Lower leg skin (tissue), 4 donors: ENCODE measurements at places on chromosomes 11 and 22. TPM values are rescaled to one million over a fixed set of nuclear protein-coding genes. Genes with fewer than 3 reads are reported as not detected.

INS gene
- total RNA-seq = not detected

DNA sequence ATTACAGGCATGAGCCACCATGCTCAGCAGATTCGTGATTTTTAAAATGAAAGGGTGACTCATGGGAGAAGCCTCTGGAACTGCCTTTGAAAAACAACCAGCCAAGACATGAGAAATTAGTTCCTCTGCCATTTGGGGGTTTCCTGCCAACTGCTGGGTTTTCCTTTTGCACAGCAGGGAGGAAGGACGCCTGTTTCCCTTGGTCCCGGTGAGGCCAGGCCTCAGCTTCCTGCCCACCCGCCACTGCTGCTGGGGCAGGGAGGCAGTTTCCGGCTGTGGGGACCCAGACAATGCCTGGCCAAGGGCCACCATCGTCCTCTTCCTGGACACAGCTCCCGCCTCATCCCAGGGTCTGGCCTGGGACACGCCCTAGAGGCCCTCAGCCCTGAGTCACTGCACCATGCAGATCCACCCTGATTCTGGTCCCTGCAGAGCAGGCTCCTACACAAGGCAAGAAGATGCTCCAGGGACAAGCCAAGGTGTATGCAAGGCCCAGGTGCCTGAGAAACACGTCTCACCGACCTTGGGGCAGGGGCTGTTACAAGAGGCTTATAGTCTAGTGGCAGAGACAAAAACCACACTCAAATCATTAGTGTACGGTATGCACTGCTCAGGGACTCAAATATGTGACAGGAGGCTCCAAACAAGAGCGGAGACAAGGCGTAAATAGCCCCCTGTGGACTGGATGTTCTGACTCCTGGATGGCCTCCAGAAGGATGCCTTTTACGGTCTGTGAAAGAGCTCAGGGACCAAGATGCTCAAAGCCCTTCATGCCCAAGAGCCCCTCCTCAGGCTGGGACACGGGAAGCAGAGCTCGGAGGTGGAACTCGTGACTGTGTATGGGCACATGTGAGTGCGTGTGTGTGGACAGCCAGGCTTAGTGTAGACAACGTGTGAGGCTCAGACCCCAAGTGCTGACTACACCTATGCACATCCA is 10.0 kb downstream of the PPM1F start:
- DNase-seq = peak; percentile 96

DNA sequence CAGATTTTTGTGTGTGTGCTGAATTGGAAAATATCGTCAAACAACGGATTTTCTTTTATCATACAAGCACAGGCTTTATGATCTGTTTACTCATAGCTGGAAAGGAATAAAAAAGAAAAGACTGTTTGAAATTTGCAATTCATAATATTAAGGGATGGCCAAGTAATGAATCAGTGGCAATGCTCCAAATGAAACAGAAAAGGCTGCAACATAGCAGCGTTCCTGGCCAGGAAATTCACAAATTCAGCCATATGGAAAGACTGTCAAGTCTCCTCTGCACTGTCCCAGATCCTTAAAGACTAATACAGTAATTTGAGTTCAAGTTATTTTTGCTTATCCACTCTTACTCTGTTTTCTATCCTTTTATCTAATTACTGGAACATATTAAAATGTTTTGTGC is 98.2 kb downstream of the MSANTD4 start:
- DNase-seq = no peak

- no peak for DNase-seq
Observed at GRCh38 chr11:60633645-60634044, 65.8 kb upstream of the MS4A8 start.

CCDC73 gene
- not detected for total RNA-seq

ZNF202 gene
- total RNA-seq = 8.1 TPM

DNA sequence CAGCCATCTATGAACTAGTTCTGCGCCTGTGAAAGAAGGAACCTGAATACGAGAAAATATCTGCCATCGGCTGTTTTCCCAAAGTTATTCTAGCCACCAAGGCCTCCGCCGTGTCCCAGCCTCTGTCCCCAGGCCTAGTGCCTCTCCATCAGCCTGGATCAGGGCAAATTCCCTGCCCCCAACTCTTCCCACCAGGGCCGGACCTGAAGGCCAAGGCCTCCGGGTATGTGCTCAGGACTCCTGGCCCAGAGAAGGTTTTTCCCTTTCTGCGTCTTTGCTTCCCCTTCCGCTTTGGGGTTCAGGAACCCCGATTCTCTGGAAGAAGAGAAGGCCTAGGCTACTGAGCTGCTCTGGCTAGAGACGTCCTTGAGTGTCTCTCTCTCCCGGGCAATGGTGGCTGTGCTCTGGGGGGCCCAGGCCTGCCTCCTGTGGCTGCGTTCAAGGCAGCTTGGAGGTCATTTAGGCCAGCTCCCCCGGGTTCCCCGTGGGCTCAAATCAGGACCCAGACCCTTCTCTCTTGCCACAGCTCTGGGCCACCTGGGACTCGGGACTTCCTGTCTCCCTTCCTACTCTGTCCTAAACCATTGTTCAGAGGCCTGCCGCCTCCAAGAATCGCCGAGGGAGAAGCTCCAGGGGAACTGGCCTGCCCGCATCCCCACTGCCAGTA is 1.6 kb downstream of the ALX4 start:
- no peak for DNase-seq

- DNase-seq = no peak
Observed at GRCh38 chr11:116278076-116278475, 494.7 kb downstream of the BUD13 start.

DNA sequence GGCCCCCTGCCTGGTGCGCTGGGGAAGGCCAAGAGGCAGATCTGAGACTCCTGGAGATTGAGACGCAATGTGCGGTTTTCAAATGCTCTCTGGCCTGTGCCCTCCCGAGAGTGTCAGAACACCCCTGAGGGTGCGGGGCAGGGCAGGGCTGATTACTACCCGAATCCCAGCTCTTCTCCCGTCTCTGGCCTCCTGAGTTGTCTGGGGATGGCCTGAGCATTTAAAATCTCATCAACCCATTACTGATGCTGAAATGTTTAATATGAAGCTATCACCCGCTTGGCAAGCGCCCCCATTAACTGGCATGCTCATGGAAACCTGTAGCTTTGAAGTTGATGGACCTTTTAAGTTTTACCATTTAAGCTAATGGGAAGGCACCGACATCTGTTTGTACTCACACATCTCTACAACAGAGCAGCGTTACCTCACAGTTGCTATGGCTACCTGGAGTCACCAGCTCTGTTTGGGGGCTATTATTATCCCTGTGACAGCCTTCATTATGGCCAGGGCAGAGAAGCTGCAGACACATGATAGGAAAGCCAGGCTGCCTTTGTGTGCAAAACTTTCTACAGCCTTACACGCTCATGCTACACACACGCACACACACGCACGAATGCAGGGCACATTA is 3.6 kb upstream of the MB start:
- no peak for DNase-seq

HEPHL1 gene
- total RNA-seq = 6.6 TPM

- DNase-seq = no peak
Observed at GRCh38 chr11:46386005-46386578, 4.6 kb downstream of the MDK start.

SHANK2 gene
- 16.7 TPM for total RNA-seq

- DNase-seq = no peak
Observed at GRCh38 chr11:118015385-118015841, 29.2 kb downstream of the IL10RA start.

APOBEC3G gene
- total RNA-seq = 1.8 TPM

GRCh38 chr11:78266451-78266850 is 77.7 kb downstream of the USP35 start:
- DNase-seq = no peak

DDX25 gene
- not detected for total RNA-seq

DNA sequence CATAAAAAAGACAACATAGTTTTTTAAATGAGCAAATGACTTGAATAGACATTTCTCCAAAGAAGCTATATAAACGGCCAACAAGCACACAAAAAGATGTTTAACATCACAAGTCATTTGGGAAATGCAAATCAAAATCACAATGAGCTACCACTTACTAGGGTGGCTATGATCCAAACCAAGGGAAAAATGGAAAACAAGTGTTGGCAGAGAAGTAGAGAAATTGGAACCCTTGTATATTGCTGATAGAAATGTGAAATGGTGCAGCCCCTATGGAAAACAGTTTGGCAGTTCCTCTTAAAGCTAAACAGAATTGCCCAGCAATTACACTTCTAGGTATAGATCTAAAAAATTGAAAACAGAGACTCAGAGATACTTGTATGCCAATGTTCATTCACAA is 29.0 kb downstream of the PAMR1 start:
- DNase-seq = no peak

DNA sequence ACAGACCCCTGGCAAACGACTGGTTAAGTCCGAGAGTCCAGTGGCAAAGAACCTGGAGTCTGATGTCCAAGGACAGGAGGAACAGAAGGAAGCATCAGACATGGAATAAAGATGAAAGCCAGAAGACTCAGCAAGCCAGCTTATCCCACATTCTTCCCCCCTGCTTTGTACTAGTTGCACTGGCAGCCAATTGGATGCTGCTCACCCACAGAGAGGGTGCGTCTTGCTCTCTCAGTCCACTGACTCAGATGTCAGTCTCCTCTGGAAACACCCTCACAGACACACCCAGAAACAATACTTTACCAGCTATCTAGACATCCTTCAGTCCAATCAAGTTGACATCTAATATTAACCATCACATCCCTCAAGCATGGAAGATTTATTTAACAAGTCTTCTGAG is 1265.8 kb upstream of the CNTN5 start:
- no peak for DNase-seq

DNA sequence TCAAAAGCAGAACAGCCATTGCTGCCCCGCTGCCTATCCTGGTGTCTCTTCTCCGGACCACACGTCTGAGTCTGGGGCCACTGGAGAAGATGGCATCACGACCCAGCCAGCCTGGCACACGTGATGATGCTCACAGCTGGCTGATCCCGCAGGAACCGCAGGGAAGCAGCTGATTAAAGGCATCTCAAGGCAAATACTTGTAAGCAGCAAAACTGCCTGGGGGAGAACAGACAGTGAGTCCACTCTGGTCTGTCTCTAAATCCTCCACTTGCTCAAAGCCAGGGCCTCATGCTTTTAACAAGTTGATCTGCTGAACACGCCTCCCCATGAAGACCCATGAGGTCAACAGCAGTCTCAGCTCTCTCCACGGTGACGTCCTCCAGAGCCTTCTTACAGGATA is 108.6 kb downstream of the BRD1 start:
- DNase-seq = peak; percentile 72

WT1 gene
- not detected for total RNA-seq

UPB1 gene
- total RNA-seq = 2.1 TPM

- DNase-seq = no peak
Observed at GRCh38 chr11:88418508-88418907, 81.0 kb upstream of the CTSC start.

GRCh38 chr11:122207921-122208764 is 92.1 kb upstream of the BLID start:
- no peak for DNase-seq

SCARF2 gene
- total RNA-seq = 9.6 TPM

DNA sequence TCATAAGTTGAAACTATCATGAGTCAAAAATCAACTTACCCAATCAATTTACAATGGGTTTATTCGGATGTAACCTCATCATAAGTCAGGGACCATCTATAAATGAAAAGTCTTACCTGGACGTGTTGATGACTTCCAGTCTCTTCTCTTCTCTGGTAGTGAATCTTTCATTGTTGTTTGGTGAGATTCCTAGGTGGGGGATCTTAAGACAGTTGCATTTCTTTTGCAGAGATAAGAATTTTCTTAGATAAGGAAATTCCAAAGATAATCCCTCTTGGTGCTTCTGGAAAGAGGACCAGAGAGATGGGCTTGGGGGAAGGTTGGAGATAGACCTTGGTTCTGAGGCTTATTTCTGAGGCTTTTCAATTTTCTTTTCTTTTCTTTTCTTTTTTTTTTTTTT is 21.3 kb upstream of the BACE1-AS start:
- no peak for DNase-seq

ADAMTS15 gene
- 7.0 TPM for total RNA-seq

DNA sequence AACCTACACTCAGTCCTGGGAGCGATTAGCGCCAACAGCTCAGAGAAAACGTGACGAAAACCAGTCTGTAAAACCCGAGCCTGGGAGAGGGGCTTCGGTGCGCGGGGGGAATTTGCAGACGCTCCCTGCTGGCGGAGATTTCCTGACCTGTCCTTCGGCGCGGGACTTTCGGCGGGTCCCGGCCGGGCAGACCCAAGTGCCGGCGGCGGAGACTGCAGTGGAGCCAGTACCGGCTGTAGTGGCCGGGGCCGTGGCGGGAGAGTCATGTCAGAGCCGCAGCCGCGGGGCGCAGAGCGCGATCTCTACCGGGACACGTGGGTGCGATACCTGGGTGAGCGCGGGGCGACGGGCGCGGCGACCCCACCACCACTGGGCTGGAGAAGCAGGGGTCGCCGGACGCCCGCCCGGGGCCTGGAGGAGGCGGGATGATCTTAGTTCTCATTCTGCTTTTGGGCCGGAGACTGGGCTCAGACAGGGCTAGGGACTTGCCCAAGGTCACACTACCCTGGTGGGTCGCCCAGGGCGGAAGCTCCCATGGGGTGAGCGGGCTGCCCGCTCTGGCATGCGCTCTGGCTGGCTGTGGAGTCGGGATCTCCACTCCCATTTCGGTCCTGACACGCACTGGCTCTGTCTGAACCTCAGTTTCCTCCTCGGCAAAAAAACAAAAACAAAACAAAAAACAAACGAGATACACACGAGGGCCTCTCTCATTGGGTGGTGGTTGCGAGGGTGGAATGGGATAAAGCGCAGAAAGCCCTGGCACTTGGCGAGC is at the start of gene MTFP1:
Gene MTFP1 (plus strand): TSS at position 153 of the 772 bp plus-strand sequence. CDS start 112 bp downstream, at position 265.
- peak; percentile 39 for DNase-seq

DNA sequence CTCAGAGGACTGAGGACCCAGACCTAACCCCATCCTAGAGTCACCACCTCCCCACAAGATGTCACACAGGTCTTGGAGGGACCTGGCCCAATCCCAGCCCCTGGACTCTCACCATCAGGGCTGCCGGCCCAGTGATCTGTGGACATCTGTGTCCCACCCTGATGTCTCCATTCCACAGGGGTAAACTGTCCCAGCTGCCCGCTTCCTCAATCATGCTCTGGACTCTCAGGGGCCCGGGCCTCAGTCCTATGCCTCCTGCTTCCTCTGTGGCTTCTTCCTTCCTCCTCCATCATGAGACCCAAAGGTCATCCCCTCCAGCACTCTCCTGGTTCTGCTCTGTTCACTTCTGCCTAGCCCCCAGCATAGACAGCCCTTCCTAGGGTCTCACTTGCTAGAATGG is 32.2 kb downstream of the ARAP1 start:
- no peak for DNase-seq

- DNase-seq = no peak
Observed at GRCh38 chr11:45154276-45154675, 7.8 kb downstream of the PRDM11 start.

DNA sequence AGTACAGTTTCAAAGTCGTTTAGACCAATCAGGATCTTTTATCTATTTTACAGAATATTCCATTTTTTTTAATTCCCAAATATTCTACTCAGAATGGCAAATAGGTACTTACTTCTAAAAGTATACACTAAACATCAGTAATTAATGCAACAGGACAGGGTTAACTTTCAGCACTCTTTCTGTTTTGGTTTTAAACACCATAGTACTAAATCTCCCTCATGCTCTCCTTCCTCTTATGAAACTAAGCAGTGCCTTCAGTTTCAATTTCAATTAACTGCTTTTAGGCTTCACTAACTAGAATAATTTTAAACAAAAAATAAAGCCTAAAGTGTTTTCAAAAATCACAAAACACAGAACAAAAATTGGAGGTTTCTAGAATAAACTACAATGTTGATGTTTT is 57.9 kb downstream of the NOX4 start:
- DNase-seq = no peak

- DNase-seq = no peak
Observed at GRCh38 chr11:35598254-35599125, 19.8 kb upstream of the FJX1 start.

TMPRSS5 gene
- total RNA-seq = 4.2 TPM

FOLR2 gene
- total RNA-seq = 8.3 TPM

GNG3 gene
- not detected for total RNA-seq

GRCh38 chr22:20159076-20159475 is 8.2 kb upstream of the CCDC188 start:
- no peak for DNase-seq
